ENCODE measurements at places on chromosomes 5 and 9.

DNA sequence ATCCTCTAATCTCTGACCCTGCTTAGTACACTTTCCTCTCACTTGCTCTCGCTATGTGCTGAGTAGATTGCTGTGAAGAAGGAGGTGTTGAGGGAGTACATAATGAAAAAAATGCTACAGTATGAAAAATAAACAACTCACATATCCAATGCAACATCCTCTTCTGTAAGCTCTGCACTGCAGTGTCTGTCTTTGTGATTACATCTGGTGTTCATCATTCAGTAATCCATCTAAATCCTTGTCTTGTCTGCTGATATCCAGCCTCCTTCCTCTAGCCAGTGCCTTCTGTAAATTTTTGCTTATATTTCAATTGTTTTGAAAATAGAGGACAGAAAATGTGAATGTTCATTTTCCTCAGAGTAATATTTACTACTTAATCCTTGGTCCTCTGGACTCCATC lies 57.4 kb upstream of the CDH12 start:
- no peak for DNase-seq

GRCh38 chr9:111052791-111053190 lies 14.5 kb upstream of the LPAR1 start:
- DNase-seq = no peak

DNA sequence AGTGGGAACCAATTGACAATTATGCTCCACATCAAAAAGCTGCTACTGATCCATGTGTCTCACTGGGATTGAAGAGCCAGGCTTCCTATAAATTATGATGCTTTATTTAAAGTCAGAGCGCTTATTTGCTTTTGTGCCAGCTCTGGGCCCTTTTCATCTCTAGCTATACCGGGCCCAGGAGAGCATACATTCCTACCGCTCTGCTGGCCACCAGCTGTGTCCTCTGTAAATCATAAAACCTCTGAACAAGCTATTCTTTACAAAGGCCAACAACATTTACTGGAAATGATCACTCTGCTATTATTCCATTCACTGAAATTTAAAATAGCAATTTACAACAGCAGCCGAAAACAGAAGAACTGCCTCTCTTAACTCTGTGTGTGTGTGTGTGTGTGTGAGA lies 86.6 kb downstream of the ZNF608 start:
- no peak for DNase-seq

- DNase-seq = no peak
These were observed 306.4 kb upstream of the PANK3 start for GRCh38 chr5:168885324-168886120.

- DNase-seq = no peak
These were observed 133.8 kb downstream of the PDE4D start for GRCh38 chr5:59759600-59760351.

DNA sequence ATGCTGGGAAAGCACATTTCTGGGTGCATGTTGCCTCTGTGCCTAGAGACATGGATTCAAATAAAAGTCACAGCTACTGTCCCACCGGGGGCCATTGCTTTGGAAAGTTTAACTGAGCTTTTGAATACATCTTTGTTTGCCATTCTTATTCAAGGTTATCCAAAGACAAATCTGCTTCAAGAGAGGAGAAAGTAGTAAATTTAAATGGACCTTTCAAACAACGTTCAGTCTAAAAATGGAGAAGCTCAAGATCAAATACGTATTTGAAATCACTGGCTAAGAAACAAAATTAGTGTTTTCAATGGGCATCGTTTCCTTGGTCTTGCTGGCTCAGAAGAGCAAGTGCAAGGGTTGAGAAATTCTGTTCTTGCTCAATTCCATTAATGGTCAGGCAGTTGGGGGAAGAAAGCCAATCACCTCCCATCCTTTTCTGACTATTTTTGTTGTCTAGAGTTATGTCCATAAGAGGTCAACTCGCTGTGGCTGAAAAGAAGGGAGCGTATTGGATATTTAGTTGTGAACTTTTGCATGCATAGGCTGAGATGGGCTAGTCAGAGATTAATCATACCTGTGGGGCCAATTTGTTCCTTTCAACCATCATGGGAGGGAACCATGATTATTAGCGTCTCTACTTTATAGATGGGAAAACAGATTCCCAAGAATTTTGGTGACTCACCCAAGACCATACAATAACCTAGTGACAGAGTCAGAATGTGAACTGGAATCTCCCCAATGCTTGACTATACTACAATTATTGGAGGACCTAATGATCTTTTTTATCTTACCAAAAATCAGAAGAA lies 276.2 kb upstream of the TNC start:
- DNase-seq = no peak

DNA sequence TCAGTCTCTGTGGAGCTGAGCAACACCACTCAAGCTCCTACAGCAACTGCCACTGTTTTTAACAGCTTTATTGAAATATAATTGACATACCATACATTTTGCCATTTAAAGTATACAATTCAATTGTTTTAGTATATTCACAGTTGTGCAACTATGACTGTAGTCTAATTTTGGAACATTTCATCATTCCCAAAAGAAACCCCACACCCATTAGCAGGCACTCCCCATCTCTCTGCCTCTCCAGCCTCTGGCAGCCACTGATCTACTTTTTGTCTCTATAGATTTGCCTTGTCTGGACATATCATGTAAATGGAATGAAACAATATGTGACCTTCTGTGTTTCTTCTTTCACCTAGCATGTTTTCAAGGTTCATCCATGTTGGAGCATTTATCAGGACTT lies 43.5 kb downstream of the RUSC2 start:
- no peak for DNase-seq

- DNase-seq = no peak
These were observed 141.5 kb upstream of the FER start for GRCh38 chr5:108606185-108606584.

GRCh38 chr5:54884195-54884536 lies 101.2 kb downstream of the ESM1 start:
- DNase-seq = no peak

DNA sequence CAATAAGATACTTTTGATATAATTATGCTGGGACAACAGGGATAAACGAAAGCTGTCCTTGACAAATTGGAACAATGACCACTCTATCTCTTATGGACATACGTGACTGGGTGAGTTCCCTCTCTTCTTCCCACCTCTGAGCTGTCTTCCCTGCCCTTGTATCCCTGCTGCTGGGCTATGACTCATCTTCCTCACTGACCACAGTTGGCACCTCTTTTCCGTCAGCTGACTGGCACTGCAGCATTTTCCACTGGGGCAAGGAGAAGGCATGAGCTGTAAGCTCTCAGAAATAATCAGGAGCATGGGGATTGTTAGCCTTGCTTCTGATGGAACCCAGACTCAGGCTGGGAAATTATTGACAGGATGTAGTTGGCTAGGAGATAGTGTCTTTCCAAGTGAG lies 48.7 kb downstream of the PCSK1 start:
- DNase-seq = no peak

DNA sequence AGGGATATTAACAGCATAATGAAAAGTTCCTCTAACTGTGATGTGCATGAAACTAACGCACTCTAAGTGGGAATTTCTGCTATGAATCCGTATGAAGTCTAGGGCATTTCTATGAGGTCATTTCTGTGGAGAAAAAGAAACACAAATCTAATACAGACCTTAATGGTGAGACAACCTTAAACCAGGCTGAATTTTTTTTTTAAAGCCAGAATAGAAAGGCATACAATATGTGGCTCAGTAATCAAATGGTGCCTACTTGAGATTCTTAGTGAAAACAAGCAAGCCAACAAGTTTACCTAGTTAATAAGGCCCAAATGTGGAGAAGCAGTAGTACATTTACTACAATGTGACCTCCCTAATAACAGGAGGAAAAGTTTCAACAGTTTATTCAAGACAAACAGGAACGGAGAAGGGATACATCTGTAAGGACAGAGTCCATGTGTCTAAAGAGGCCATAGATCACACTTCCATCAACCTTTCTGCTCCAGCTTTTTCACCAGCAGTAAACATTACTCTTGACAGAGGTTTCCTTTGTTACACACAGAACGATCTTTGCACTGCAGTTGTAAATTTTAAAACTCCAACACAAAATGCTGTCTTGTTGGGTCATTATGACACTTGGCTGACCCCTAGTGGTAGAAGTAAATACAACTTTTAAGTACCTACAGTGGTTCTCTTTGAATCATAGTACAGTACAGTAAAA lies 26.2 kb downstream of the CARNMT1 start:
- DNase-seq = no peak

DNA sequence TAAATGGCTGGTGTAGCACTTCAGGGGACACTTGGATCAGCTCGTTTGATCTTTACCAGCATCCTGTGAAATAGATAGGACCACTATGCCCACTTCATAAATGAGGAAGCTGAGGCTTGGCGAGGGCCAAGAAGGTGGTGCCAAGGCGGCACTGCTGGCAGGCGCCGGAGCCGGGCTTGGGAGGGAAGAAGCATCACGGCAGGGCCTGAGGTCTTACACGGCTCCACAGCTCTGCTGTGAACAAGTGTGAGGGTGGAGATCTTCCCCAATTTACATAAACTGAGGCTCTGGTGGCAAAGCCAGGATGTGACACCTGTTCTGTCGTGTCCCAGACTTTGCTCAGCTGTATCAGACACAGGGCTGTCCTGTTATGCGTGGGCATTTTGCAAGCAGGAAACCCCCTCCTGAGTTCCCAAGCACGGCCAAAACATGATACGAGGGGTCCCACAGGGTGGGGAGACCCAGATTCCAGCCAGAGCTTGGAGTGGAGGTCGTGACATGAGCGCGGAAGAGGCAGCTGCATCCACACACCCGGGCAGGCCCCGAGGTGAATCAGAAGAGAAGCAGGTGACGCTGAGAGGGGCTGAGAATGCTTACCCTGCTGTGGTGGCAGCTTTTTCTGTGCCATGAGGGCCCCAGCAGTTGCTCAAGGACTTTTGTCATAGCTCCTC lies 117.5 kb upstream of the BOD1 start:
- peak; percentile 74 for DNase-seq

DNA sequence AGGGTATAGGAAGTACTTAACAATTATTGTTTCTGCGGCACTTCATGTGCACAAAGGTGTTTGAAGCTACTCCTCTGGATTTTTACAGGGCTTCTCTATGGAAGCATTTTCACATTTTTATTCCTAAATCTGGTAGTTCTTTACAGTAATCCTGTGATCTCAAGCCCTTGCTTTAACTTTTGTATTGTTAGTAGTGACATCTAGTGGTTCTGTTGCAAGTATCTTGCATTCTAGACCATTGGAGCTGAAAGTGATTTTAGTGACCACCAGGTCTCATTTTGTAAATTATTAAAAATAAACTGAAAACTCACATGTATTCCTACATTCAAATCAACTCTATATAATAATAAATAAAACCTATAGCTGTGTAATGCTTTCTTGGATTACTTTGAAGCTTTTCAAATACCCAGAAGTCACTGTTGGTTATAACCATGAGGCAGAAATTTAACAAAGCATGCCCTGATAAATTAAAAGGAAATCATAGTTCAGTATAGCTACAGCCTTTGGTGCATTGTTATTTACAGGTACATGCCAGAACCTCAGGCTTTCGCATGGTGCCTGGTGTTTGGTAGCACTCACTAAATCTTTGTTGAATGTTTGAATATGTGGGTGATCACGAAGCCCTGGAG lies 18.9 kb downstream of the RPS23 start:
- DNase-seq = no peak

GRCh38 chr5:157459715-157460599 lies at the start of gene NIPAL4:
Gene NIPAL4 (plus strand): TSS chr5:157460213. CDS start chr5:157460321, 108 bp downstream.
- DNase-seq = peak; percentile 34

GRCh38 chr5:144156767-144157171 lies 13.7 kb downstream of the YIPF5 start:
- no peak for DNase-seq

DNA sequence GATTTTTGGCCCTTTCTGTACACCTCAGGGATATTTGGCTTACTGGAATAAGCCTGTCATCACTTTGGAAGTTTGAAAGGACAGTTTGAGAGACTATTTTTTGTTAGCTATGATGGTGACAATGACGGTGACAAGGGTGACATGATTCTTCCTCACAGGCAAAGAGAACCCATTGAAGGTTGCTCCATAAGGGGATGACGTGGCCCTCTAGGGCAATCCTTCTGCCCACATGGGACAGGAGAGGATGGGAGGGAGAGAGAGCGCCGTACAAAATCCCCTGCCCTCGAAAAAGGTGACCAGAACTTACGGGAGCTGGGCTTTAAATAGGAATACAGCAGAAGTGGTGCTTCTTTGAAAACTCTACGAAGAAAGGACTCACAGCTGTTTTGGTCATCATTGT lies 22.6 kb downstream of the HRH2 start:
- no peak for DNase-seq

- DNase-seq = no peak
These were observed 322.5 kb downstream of the PDE4D start for GRCh38 chr5:59571067-59571466.

DNA sequence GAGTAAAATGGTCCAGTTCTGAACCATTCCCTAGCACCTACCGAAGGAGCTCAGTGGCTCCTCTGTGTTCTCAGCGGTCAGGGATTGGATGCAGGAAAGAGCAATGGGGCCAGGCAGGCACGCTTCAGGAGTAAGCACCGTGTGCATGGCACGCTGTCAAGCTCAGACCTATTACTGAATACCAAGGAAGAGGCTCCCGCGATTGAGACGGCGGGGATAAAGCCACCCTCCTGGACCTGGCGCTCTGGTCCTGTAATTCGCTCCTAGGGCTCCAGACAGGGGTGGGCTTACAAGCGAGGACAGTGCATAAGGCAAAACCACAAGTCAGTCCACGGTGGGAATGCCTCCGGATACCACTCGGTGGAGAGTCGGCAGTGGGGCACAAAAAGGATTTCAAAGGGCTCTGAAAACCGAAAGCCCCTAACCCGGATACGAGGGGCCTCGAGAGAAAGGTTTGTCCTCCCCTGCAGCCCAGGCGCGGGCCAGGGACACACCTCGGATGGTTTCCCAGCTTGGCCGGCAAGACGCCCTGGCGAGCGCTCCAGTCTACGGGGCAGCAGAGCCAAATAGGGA lies 988 bp downstream of the OXCT1 start:
- DNase-seq = peak; percentile 27

DNA sequence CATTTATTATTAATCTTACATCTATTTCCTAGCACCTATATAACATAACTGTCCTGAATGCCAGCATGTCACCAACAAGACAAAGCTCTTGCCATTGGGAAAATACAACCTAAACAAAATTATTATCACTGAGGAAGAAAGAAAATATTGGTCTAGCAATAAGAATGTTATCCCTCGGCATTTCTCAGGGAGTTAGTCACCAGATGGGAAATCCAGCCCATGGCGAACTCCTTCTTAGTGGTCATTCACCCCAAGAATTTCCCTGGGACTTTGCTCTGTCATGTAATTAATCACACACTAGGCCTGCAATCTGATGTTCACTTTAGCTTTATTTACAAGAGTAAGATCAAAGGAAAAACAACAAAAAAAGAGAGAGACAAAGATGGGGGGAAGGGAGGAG lies 56.1 kb upstream of the TAS2R1 start:
- no peak for DNase-seq

DNA sequence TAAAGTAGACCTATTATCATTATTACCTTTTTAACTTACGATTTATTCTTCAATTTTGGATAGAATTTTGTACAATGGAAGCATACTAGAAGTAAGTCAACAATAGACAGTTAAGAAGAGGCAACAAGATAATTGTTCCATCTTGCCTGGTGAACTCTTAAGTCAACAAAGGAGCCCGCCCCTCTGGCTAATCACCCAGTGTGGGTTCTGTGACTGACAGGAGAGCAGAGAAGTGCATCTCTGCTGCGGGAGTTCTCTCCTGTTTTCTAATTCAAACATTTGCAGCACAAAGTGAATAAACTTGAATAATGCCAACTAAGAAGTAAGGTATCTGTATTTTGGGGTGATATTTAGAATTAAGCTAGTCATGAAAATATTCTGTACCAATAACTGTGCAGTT lies 6.7 kb upstream of the ISL1 start:
- DNase-seq = no peak

Measured in GM12892 (cell line).